HCEC 1CT (cell line): ENCODE measurements at places on chromosomes 11 and 22.

DNA sequence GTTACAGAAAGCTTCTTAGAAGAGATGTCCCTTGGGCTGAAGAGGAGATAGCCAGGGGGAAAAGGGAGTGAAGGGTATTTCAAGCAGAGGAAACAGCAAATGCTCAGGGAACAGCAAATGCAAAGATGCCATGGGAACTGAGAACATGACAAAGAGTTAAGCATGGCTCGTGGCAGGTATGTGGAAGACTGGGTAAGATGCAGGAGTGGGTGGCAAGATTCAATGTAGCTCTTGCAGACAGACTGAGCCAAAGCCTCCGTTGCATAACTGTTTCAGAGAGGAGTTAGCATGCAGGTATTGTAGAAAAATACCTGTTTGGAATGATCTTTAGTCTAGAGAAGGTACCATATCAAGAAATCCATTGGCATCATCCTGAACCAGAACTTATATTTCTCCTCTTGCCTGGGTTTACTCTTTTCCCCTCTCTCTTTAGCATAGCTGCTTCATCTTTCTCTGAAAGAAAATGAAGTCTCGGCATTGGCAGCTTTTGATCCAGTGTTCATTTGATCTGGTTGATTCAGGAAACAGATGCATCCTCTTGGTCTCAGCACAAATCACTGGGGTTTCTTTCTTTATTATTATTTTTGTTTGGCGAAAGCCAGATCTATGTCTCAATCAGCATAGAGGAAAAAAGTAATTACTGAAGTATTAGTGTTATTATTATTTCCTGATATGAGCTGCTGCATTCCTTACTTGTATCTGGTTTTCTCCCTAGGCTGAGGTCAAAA is 41.7 kb upstream of the NUP160 start:
- no peak for DNase-seq

- no peak for DNase-seq
These were observed 199.5 kb downstream of the TENM4 start for GRCh38 chr11:79241205-79241851.

DNA sequence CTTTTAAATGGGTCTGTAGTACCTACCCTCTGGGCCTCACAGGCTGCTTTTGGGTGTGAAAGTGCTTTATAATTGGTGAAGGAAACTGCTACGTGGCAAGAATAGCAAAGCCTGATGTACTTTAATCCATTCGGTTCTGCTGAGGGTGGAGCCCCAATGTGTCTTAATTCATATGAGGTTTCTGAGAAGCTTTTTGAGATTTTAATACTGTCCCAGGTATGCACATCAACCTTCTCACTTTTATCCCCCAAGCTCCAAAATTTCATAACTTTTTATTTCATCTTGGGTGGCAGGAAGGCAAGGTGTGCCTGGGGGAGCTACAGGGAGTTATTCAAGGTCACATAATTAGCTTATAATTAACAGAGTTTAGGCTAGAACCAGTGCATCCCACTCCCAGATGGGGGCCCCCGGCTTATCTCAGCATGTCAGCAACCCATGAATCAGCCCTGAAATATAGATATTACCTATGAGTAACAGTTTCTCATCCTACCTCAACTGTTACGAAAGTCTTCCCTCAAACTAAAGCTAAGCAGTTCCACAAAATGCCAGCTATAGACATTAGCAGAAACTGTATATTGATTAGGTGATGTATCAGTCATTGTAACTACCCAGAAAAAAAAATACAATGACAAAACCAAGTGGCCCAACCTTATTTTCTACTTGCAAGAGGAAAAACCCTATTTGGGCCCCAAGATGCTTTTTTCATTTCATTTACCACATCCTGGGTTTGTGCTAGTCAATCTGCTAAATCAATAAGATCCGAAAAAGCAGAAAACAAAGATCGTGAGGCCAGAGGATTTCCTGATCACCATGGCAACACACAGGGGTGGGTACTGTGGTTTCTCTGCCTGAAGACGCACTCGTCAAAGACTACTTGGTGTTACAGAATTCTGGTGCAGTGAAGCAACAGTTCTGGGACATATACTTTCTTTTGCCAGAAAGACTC is 26.7 kb downstream of the CD44 start:
- DNase-seq: peak; percentile 46

DNA sequence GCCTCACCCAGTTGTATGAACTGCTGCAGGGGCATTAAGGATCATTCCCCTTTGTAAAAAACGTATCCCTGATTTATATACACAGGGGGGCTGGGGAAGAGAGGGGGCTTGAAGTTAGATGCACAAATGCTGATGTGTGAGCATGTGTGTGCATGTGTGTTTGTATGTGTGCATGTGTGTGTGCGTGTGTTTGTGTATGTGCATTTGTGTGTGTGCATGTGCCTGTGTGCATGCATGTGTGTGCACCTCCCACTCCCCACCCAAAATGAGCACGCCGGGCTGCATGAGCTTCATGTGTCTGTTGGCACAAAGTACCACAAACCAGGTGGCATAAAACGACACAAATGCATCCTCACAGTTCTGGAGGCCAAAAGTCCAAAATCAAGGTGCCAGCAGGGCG is 1315.2 kb downstream of the TBC1D22A start:
- DNase-seq: no peak

GRCh38 chr11:83721263-83721662 is 435.1 kb upstream of the CCDC90B start:
- no peak for DNase-seq
